Activated CD4-positive, alpha-beta T cell treated with anti-CD3 and anti-CD28 coated beads, Interleukin-2, amount 50 U/mL, for 1 hour (primary cell): ENCODE measurements at places on chromosomes 2 and 18.

- DNase-seq = no peak
These were observed 102.5 kb upstream of the RASGRP3 start for GRCh38 chr2:33373986-33374385.

DNA sequence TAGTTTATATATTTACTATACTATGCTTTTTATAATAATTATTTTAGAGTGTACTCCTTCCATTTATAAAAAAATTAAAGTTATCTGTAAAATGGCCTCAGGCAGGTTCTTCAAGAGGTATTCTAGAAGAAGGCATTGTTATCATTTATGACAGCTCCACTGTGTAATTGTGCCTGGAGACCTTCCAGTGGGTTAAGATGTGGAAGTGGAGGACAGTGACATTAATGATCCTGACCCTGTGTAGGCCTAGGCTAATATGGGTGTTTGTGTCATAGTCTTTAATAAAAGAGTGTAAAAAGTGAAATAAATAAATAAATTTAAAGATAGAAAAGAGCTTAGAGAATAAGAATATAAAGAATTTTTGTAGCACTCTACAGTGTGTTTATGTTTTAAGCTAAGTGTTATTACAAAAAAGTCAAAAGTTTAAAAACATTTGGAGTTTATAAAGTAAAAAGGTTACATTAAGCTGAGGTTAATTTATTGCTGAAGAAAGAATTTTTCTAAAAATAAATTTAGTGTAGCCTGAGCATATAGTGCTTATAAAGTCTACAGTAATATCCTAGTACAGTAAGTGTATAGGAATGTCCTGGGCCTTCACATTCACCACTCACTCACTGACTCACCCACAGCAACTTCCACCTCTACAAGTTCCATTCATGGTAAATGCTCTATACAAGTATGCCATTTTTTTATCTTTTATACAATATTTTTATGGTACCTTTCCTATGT lies 190.0 kb upstream of the SESTD1 start:
- no peak for DNase-seq

- no peak for DNase-seq
These were observed 32.6 kb upstream of the BCL11A start for GRCh38 chr2:60586081-60586480.

- no peak for DNase-seq
These were observed 3.5 kb downstream of the DQX1 start for GRCh38 chr2:74522516-74522915.

GRCh38 chr2:151862700-151863099 lies 34.5 kb upstream of the ARL5A start:
- no peak for DNase-seq

DNA sequence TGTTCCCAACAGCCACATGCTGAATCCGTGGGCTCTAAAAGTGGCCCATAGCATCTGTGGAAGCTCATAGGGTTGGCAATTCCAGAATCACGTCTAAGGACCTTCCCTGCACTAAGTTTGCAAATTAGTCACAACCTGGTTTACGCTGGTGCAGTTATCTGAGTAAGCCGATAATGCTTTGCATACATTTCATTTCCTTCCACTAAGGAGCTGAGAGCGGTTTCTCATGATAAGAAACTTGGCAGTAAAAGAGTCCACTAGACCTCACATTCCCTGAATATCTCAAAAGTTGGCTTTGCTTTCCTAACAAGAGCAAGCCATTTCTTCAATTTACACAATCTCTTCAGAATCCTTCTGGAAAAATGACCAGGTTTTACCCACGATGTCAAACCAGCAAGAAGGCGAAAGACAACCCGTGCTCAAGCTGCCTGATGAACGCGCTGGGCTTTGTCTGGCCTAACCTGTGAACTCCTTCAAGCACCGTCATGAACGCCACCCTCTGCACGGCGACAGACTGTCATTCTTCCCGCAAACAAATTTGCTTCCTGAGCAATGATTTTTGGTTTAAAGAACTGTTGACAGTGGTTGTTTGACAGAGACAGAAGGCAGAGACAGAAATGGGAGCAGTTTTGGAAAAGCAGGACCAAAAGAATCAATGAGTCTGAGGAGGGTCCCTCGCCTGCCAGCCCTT lies 73.0 kb upstream of the COPS8 start:
- DNase-seq = no peak

DNA sequence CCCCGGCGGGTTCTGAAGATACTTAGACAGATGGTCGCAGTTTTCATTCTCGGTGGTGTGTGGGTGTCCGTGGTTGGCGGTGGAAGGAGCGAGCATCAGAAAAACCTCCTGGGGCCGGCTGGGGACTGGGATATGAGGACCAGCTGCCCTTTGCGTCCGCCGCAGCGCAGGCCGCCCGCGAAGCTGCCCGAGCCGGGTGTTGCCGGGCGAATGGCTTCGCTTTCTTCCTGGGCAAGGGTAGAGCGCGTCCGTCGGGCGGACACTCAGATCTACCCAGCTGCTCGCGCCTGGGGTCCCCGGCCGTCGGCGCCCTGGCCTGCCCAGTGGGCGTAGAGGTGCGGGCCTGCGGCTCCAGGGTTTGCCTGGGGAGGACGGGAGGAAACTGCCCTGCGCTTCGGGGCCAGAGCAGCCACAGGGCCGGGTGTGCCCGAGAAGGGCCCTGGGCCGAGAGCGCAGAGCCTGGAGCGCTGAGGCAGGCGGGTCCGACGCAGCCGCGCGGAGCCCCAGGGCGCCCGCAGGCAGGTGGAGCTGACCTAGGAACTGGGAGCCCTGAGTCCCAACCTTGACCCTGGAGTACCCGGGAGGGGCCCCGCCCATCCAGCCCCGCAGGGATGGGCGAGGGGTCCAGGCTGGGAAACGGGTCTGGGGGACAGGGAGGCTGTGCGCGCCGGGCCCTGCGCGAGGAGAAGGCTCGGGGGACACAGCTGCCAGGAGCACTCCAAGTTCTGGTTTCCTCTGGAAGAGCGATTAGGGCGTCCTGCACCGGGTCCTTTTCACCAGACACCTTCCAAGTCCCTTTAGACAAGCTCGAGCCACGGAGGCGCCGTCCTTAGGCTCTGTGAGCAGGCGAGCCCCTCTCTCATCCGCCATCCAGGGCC lies 1.3 kb downstream of the TWIST2 start:
- no peak for DNase-seq

DNA sequence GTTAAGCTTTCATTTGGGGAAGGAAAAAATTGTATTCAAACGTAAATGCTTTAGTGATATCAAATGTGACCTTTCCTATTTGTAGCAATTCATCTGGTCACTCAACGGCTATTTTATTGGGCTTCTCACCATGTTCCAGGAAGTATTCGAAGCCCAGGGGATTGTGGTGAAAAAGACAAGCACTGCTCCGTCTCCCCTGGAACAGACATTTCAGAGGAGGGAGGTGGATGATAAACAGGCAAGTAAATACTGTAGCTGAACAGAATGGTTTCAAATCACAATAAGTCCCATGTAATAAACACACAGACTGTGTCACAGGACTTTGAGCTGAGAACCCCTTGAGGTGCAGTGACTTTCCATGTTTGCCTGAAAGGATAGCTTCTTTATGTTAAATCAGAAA lies 464.7 kb upstream of the HNRNPA3 start:
- DNase-seq = no peak

- no peak for DNase-seq
These were observed 27.9 kb downstream of the PIEZO2 start for GRCh38 chr18:11121443-11121849.
